ENCODE measurements at places on chromosomes 13 and 19.
A peak's percentile ranks its signal among the peaks of the same experiment; 100 is the strongest.

- DNase-seq, result no peak
Measured at GRCh38 chr13:59963383-59963782, 200.3 kb downstream of the DIAPH3 start.

DNA sequence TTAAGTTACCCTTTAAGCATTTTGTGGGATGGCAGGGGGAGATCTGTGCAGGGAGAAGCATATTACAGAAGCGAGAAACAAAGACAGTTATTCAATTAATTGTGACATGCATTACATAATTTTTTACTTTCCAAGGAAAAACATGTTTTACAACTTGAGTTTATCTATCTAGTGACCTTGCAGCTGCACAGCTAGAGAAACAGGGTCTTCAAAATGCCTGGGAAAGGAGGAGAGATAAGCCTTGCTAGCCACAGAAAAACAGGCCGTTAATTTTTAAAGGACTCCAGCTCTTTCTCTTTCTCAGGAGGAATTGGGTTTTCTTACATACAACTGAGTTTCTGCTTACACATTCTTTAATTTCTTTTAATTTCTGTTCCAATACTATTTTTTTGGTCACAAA, 14.8 kb upstream of the ZNF431 start:
- no peak for DNase-seq

DNA sequence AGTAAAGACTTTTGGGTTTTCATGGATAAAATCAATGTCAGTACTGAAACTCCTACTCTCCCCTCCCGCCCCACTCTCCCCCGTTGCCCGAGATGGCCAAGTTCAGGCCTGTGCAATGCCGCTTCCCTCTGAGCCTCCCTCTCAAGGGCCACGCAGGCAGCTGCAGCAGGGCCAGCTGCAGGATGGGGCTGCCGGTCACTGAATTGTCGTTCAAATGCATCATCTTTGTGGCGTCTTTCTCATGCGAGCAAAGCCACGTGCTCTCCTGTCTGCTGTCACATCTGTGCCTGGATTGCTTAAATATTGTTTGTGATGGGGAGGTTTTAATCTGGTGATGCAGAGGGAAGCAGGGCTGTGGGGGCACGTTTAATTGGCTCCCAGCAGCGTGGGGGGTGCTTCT, 26.6 kb downstream of the SHISA2 start:
- DNase-seq, result no peak

- DNase-seq, result peak; percentile 92
Measured at GRCh38 chr19:3618144-3618810, 8.3 kb downstream of the CACTIN start.

DNA sequence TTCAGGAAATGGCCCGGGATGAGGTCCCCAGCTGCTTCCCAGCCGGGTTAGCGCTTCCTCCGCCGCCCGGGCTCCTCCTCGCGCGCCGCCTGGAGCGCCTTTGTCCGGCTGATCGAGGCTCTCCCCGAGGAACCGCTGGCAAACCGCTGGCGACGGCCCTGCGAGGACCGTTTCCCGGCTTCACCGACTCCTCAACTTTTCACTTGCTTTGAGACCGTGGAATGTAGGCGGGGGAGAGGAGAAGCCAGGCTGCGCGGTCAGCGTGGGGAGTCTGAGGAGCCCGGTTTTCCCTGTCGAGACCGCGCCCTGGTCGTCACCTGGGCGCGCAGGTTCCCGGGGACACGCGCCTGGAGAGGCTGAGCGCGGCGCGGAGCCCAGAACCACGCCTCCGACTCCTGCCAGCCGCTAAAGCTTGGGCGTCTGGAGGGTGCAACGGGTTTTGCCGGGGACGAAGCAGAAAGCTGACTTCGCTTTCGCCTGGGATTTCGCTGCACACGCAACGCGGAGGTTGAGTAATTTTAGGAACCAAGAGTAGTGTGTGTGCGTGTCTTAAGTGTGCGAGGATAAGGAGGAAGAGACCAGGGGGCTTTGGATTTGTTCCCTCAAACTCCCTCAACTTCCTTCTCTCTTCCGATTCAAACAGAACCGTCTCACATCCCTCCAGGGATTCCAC, 7.3 kb upstream of the DGKH start:
- peak; percentile 78 for DNase-seq

DNA sequence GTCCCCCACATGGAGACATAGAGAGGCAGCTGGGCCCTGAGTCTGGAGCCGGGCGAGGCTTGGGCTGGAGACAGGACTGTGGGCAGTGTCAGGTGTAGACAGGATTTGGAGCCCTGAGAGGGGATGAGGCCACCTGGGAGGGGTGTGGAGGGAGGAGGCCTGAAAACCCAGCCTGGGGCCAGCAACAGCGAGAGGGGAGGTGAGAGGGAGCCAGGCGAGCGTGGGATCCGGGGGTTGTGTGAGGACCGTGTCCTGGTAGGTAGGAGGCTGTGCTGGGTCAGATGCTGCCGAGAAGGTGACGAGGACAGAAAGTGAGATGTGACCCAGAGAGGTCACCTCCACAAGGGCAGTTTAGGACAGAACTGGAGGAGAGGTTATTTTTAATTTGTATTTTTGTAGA, 7.4 kb downstream of the MPND start:
- no peak for DNase-seq

- no peak for DNase-seq
Measured at GRCh38 chr13:50255639-50256038, 240.4 kb downstream of the KCNRG start.

- DNase-seq, result peak; percentile 45
Measured at GRCh38 chr19:2549701-2550191, 73.8 kb downstream of the GADD45B start.

All from RPMI8226 (cell line).